ENCODE measurements at places on chromosomes 5 and 9.

GRCh38 chr5:71864730-71865601 lies 145.9 kb downstream of the CARTPT start:
- no peak for DNase-seq

- no peak for DNase-seq
Observed at GRCh38 chr5:116559239-116559638, 15.4 kb downstream of the SEMA6A start.

GRCh38 chr5:159186319-159186718 lies 23.0 kb downstream of the RNF145 start:
- no peak for DNase-seq

- no peak for DNase-seq
Observed at GRCh38 chr9:8349901-8350300, 550.3 kb upstream of the DMAC1 start.

DNA sequence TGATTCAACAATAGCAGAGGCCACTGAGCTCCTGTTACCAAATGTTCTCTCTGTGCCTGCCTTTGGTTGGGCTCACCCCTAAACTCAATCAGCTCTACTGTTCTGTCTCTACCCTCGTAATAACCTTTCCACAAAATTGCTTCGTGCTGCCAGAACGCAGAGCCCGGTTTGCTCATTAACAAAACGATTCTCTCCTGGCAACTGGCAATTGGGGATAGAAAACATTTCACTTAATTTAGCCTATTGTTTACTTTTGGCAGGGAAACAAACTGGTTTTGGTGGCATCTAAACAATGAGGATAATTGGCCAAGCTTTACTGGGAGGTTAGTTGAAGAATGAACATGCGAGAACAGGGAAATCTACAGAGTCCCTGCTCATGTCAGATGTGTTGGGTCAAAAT lies 56.6 kb downstream of the SLC28A3 start:
- no peak for DNase-seq

GRCh38 chr5:308672-309271 lies 12.7 kb upstream of the AHRR start:
- no peak for DNase-seq

GRCh38 chr9:90114641-90115425 lies 510.0 kb downstream of the GADD45G start:
- DNase-seq: no peak

DNA sequence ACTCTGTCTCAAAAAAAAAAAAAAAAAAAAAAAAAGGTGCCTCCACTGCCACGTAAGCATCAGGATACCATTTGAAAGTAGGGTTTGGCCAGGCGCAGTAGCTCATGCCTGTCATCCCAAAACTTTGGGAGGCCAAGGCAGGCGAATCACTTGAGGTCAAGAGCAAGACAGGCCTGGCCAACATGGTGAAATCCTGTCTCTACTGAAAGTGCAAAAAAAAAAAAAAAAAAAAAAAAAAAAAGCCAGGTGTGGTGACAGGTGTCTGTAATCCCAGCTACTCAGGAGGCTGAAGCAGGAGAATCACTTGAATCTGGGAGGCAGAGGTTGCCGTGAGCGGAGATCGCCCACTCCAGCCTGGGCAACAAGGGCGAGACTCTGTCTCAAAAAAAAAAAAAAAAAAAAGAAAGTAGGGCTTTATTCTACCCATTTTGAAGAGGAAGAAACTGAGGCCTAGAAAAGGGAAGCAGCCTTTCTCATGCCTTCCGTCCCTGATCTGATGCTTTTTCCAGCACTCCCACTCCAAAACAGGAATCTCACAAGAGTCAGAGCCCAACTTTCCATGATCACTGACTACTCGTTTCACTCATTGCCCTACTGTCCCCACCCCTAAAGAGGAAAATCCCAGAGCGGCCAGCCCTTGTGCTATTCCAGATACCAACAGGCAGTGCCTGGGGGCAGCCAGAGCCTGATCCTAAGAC lies 16.3 kb upstream of the CCIN start:
- DNase-seq: no peak

GRCh38 chr9:1184146-1184545 lies 134.0 kb downstream of the DMRT2 start:
- DNase-seq: no peak

DNA sequence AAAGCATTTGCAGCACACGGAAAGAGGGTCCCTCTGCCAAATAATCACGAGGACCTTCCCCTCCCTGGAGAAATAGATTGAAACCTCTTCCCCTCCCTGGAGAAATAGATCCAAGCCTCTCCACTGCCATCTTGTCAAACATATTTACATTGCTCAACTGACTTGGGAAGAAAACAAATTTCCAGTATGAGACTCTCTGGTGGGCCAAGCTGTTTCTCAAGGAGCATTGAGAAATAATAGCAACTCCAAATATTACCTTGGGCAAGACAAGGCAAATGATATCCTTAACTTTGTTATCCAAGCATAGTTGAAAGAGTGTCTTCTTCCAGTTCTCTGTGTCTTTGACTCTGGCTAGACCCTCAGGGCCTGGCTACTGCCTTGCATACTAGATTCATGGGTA lies 45.2 kb upstream of the PALM2AKAP2 start:
- DNase-seq: no peak

GRCh38 chr9:120210274-120210673 lies 369.7 kb downstream of the CDK5RAP2 start:
- DNase-seq: no peak

GRCh38 chr5:18732556-18733479 lies 1098.6 kb downstream of the TAF11L14 start:
- no peak for DNase-seq

DNA sequence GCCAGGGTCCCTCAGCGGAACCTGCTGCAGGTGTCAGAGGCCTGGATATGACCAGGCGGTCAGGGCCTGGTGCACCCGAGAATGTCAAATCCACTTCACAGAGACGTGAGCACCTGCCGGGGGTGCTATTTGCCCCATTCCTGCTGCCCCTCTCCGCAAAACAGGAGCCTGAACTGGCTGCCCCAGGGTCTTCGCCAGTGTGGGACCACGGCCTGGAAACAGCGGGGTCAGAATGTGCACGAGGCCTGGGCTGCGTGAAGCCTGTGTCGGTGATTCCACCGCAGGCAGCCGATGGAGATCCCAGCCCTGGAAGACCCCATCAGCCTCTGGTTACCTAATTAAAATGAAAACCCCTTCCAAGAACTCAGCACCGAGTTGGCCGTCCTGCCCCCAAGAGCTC lies 41.2 kb upstream of the TMEM250 start:
- DNase-seq: no peak

DNA sequence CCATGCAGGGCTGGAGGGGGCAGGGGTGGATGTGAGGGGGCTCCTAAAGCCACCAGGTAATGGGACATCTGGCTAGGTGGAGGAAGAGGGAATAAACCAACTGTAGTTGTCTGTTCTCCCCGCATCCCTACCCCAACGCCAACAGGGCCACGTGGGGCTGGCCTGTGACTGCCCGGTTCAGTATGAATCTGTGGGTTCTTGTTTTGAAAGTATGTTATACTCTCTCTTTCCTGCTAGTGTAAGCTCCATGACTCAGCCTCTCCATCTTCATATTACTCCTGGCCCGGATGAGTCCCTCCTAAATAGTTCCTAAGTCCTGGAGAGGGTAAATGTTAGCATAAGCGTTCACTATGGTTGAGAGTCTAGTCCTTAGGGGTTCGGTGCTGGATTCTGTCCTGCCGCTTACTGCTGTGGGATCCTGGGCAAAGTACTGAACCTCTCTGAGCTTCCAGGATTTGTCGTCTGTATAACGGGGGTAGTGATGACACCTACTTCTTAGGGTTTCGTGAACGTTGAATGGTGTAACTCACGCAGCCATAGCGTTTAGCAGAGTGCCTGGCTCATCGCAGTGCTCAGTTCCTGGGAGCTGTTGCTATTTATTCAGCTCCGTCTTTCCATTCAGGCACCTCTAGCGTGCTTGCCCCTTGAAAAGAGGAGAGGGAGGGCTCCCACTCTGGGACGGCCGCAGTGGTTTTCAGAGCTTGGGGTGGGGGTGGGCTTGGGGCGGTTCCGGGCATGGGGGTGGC lies 28.8 kb downstream of the LHX2 start:
- no peak for DNase-seq

- DNase-seq: no peak
Observed at GRCh38 chr9:74697535-74697934, 190.2 kb downstream of the TRPM6 start.

DNA sequence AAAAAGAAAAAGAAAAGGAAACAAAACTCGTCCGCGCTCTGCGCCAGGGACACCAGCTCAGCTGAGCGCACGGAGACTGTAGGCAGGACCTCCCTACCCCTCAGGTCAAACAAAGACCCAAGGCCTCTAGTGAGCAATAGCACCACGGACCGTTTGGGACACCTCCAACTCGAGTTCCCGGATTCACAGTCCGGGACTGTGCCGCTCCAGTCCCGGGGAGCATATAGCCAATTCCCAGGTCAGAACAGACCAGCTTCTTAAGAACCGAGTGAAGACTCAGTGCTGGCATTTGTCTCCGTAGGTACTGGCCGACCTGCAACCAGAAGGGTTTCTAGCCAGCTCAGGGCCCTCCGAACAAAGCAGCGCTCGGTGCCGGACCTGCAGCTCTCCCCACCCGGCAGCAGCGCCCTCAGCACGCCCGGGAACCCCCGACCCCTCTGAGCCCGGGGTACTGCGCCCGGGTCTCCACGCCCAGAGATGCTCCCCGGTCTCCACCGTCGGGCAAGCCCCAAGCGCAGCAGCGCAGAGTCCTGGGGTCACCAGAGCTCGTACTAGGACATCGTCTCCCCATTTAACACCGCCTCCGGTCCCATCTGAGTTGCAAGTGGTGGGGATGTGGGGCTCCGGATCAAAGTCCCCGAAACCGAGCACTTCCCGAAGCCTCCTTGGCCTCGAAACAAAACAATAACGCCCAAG lies 591 bp downstream of the ABCA1 start:
- DNase-seq: no peak

DNA sequence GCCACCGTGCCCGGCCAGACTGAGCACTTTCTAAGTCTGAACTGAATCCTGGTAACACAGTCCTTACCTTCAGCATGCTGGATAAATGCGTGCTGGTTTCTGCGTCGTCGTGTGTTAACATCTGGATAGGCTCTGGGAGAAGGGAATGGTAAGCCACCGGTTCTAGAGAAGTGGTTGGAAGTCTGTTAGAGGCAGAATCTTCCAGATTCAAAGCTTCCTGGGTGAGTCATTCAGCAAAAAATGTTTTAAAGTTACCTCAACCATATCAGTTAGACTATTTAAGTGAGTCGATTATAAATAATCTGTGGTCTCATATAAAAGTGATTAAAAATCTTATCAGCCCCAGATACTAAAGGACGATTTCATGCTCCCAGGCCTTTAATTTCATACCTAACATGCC lies 256.5 kb upstream of the NFIL3 start:
- no peak for DNase-seq

DNA sequence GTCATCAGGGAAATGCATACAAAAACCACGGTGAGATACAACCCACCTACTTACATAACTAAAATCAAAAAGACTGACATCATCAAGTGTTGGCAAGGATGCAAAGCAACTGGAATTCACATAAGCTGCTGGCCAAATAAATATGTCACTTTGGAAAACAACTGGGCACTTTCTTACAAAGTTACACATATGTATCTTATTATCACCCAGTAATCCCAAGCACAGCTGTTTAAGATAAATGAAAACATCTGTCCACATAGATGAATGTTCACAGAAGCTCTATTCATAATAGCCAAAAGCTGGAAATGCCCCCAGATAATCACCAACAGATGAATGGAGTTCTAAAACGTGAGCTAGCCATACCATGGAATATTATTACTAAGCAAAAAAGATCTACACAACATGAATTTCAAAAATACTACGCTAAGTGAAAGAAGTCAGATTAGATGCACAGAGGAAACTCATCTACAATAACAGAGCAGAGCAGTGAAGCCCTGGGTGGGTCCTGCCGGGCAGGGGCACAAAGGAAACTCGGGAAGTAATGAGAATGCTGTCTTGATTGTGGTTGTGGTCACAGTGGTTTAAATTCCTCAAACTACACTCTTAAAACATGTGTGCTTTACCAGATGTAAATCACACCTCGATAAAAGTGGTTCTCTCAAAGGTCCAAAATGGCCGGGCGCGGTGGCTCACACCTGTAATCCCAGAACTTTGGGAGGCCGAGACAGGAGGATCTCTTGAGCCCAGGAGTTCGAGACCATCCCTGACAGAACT lies 8.5 kb downstream of the CAMSAP1 start:
- no peak for DNase-seq

GRCh38 chr5:67917561-67917960 lies 298.0 kb upstream of the PIK3R1 start:
- no peak for DNase-seq

DNA sequence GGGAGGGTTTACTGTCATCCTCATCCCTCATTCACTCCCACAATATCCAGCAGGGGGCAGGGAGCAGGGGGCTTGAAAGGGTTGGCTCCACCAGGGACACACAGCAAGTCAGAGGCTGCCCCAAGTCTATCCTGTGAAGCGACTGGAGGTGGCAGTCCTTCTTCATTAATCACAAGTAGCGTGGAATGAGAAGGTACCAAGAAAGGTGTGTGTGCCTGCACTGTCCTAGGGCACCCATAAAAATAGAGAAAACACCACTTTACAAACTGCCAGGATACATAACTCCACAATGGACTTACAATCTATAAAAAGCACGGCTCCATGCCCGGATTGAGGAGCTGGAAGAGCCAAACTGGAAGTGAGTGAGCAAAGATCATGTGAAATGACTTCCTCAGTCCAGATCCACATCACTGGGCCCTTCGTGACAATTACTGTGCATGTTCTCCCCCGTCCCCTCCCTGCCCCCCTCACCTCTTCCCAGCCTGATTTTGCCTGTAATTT lies 183.9 kb downstream of the SLIT3 start:
- DNase-seq: peak; percentile 11

DNA sequence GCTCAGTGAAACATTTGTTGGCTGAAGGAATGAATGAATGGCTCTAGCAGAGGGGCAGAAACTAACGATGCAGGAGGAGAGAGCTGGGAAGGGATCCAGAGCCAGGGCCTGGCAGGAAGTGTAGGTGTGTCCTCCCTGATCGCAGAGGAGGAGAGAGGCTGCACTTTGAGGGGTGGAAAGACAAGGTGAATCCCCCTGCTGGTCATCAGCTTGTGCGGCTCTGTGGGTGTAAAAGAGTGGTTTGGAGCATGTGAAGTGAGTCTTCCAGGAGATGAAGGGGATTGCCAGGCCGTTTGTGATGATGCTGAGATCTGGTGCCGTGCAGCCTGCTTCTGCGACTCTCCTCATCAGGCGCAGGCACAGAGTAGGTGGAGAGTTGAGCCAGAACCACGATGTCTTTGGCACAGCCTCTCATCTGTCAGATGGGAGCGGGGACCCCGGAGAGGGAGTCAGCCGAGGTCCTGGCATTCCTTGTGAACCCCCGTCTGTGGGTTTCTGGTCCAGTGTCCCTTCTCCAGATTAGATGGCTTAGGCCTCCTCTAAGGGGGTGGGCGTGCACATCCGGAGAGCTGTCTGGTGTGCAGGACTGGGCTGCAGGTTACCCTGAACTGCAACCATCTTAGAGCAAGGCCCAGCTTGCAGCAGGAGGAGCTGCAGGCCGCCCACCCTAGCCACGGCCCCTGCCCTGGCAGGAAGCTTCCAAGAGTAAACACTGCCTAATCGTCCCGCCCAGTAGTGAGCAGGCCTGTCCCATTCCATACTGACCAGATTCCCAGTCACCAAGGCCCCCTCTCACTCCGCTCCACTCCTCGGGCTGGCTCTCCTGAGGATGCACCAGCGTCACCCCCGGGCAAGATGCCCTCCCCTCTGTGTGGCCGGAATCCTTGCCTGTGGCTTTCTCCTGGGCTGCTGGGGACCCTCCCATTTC lies at the start of gene ADAMTS13:
Gene ADAMTS13 (plus strand): TSS at position 753 of the 928 bp plus-strand sequence. CDS start 77 bp downstream, at position 830.
- no peak for DNase-seq

- no peak for DNase-seq
Observed at GRCh38 chr9:26650325-26650724, 242.3 kb downstream of the CAAP1 start.
